ENCODE measurements at places on chromosomes 1 and 21. TPM values are rescaled to one million over a fixed set of nuclear protein-coding genes. Genes with fewer than 3 reads are reported as not detected.

Gene DIO1
- total RNA-seq, result not detected

Gene RPE65
- total RNA-seq, result under 0.01 TPM

Gene CNIH3
- total RNA-seq, result 24.7 TPM

Gene LRRC71
- total RNA-seq, result not detected

Gene TMEM269
- not detected for total RNA-seq

Gene ANGPTL3
- under 0.01 TPM for total RNA-seq

Measured in melanocyte of skin (primary cell).